Stimulated activated CD4-positive, alpha-beta T cell treated with anti-CD3 and anti-CD28 coated beads, Interleukin-4, amount 100 ng/mL, for 4 hours (primary cell): ENCODE measurements at places on chromosomes 12 and 14.

DNA sequence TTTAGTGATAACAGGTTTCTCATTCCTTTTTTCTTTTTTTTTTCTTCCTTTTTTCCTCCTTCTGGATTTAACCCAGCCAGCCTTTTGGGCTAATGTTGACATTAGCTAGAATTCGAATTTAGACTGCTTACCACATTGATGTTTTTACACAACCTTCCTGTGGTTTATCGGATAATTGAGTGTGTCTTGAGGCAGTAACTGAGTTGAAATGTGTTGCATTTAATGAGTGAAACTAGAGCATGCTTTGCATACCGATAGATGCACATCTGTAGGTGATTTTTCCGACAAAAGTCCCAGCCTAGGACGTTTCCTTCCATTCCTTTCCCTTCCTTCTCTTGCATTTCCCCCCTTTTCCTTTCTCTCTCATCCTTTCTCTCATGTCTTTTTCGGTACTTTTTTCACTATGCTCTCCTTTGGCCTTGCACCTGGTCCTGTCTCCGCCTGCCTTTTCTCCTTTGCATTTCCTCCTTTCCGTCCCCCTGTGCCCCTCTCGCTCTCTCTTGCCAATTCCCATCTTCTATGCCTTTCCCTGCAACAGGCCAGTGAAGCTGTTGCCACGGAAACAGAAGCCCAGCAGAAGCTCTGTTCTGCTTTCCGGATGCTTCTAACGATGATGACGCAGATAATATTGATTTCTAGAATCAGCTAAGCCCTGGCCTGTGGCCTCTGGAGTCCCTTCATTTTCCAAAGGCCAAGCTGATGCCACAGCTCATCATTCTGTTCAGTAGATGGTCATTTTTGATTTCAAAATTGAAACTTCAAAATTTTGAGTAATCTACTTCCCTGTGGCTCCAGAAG lies 76.1 kb downstream of the SLC25A47 start:
- DNase-seq: no peak

- DNase-seq: no peak
Observed at GRCh38 chr14:103366741-103367140, 18.5 kb upstream of the MARK3 start.

DNA sequence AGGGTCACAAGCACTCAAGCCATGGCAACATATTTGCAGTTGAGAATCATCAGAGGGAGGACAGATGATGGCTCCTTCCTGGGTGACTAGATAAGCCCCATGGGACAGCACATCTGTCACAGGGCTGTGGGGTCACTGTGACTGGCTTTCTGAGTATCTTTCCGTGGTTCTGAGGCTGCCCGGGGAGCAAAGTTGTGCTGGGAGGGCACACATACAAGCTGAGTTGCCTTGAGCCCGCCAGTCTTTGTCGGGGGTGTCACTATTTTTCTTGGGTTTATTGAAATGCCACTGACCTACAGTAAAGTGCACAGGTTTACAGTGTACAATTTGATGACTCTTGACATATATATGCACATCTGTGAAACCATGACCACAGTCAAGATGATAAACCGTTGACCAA lies 17.2 kb upstream of the KIF26A start:
- no peak for DNase-seq

GRCh38 chr12:1640328-1641234 lies 11.6 kb downstream of the WNT5B start:
- no peak for DNase-seq

GRCh38 chr14:65958664-65959562 lies 527.3 kb upstream of the CCDC196 start:
- no peak for DNase-seq

DNA sequence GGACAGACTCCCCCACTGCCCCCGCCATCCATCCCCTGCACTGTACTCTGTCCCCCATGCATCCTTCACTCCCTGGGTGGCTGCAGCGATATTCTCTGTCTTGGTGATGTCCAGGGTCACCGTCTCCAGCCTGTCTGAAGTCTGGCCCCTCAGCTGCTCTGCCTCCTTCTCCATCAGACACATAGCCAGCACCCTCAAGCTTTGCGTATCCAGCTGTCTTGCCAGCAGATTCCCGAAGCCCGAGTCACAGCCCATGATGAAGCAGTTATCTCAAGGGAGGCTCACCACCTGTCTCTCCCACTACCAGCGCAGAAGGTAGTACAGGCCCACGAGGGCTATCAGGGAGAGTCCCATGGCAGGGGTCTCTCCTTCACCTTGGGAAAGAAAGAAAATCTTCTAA lies 77.8 kb downstream of the HSD17B6 start:
- no peak for DNase-seq

- no peak for DNase-seq
Observed at GRCh38 chr14:76320486-76320885, 55.5 kb upstream of the ESRRB start.

GRCh38 chr14:72516936-72517700 lies 376.8 kb downstream of the DPF3 start:
- peak; percentile 64 for DNase-seq

- no peak for DNase-seq
Observed at GRCh38 chr14:56185992-56186391, 67.8 kb downstream of the PELI2 start.

DNA sequence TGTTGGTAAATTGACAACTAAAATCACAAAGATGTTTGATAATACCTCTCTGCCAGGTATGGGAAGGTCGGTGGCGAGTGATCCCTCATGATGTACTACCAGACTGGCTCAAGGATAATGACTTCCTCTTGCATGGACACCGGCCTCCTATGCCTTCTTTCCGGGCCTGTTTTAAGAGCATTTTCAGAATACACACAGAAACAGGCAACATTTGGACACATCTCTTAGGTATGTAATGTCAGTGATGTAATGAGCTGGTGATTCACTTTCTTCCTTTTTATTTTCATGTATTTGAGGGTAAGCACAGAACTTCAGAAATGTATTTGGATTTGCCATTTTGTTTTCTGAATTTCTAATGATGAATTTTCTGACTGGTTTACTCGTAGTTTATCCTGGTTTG lies 42.6 kb upstream of the LRTM2 start:
- no peak for DNase-seq

DNA sequence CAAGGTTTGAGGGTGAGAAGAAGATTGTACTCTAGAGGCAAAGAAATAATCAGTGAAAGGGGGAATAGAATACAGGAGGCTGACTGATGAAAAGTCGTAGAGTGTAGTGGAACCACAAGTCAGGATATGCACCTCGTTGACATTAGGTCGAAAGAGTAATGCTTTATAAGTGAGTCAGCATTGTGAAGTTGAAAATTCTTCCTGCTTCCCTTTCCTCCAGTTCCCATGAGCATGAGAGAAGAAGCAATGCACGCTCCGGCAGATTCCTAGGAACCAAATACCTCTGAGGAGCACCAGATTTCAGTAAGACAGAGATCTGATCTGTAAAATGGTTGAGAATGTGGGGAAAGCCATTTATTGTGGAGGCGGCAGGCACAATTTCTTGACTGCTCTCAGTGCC lies 16.5 kb downstream of the CCER1 start:
- no peak for DNase-seq

DNA sequence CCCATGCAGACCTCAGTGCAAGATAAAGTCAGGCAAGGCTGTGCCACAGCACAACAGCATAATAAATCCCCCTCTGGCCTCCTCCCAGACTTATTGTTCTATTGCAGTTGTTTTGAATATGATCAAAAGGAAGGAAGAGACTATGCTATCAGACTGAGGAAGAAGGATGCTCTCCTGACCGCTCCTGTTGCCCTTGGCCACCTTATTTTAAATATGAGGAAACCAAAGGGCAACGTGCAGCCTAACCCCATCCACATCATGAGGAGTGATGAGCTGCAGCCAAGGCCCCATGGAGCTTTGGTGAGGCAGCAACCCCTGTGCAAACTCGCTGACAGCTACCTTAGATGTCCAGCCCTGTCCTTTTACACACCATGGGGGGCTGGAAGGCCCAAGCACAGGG lies 291.7 kb downstream of the ZFP36L1 start:
- no peak for DNase-seq

DNA sequence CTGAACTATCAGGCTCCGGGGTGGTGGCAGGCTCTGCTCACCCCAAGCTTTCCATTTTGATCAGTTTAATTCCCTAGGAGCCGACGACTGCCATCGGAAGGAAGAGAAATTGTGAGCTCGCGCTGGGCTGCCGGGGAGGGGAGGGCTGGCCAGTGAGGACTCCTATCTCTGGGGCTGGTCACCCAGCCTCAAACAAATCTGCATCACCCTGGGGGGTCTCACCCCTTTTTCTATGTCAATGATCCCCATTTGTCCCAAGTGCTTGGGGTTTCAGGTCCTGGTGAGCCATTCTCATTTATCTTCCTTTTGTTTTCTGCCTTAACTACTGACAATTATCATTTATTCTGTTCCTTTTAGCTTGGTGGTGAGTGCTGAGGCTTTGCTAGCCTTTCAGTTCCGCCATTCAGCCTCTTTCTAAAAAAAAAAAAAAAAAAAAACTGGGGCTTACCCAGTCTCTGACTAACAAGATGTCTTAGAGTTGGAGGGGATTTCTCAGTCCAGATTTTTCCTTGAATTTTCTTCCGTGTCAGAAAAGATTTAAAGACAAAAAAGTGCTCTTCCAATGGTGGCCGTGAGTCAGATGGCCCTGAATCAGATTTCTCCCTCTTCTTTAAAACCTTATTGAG lies 22.8 kb upstream of the USP44 start:
- no peak for DNase-seq
